Cortex of kidney (tissue), 1 donor: ENCODE measurements at places on chromosomes 2 and 18.

DNA sequence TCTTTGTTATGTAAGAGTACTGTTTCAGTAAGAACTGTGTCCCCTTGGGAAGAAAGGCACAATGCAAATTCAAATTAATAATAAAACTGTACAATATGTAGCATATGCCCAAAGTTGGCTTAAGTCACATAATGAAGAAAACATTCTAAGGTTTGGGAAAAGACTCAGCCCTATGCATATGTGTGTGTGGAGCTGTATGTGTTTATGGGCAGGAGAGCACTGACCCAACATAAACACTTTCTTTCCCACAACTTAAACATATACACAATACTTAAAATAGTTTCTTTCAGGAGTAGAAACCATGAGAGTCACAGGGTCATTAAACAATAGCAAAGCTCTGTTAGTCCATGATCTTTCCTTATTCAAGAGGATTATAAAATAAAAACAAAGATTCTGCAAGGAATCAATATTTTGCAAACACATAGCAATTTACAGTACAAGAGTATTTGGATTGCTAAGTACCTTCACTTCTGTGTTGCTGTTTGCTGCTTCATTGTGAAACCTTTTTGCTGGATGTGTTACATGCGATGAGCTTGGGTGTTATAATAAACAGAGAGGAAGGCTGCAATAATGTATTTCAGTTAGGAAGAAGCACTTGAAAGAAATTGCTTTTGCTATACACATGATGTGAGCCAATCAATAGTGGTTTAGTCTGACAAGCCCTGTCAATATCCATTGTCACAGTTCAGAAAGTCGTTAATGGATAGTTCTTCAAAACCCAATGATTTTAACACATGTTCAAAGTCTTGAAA lies 347.3 kb downstream of the ARHGAP15 start:
- no peak for DNase-seq

- DNase-seq: no peak
Measured at GRCh38 chr18:30044496-30044895, 998.0 kb downstream of the DSC3 start.

DNA sequence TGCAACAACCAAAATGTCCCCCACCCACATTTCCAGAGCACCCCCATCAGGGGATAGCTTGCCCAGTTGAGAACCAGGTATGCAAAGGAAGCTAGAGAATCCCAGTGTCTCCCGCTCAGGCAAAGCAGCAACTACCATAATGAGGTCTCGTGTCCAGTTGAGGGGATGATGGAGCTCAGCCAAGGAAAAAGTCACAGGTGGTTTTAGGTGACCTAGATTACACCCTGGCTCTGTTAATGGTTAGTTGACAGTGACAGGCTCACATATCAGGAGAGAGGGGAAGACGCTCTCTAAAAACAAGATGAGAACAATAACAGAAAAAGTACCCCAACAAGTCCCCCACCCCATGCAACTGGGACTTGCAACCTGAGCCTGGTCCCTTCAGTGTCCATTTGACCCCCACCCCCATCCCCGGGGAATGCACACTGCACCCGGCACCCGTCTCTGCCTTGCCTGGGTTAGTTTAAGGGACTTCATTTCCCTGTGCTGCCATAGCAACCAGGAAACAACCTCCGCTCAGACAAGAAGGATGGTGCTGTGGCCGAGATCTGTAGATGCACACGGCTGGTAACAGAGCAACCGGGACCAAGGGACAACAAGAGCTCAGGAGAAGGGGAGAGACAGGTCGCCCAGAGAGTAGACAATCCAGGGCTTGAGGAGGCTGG lies at the start of gene KIAA2012:
KIAA2012 (plus strand) TSS at position 519 of the 665 bp plus-strand sequence. CDS start 373 bp downstream, outside the sequence.
- DNase-seq: no peak

- no peak for DNase-seq
Measured at GRCh38 chr2:11710210-11710609, 36.2 kb upstream of the LPIN1 start.

DNA sequence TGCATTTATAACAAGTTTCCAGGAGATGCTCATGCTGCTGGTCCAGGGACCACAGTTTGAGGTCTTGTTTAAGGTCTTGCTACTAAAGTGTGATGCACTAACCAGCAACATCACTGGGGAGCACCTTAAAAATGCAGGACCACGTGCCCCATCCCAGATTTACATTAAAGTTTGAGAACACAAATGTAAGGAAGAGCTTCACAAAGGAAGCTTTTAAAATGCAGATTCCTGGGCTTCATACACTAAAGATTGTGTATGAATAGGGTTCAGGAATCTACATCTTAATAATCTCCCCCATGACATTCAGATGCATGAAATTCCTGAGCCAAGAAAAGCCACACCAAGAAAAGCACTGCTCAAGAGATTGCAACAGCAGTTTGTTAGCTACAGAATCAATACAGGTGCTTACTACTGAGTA lies 235.3 kb upstream of the TANK start:
- DNase-seq: no peak

- DNase-seq: no peak
Measured at GRCh38 chr2:153071090-153071489, 352.7 kb downstream of the ARL6IP6 start.

DNA sequence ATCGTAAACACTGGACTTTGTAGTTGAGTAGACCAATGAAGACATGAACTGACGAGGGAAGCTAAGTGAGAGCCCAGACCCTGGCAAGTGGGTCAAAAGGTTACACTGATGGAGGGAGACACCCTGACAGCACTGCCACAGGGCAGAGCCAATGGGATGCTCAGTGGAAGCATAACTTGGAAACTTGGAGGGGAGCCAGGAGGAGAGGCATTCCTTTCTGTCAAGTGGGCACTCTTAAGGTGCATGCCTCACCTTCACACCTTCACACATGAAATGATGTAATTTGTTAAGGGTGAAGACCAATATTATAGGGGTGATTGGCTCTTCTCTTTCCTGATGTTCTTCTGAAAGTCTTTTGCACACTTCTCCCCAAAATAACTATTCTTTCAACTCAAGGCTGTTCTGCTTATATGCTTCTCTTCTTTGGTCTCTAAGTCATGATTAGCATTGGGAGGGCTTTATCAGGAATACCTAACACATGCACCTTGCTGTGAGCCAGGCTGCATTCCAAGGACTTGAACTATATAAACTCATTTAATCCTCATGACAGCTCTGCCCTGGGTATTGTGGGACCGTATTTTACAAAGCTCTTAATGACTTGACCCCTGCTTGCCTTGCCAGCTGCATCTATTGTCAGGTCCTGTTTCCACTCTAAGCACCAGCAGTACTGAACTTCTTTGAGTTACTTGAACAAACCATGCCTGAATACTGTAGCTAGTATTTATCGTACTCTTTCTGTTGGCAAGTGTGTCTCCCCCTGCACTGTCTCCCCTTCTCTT lies 19.0 kb downstream of the RPL37A start:
- no peak for DNase-seq

- no peak for DNase-seq
Measured at GRCh38 chr2:41595240-41595639, 452.6 kb upstream of the PKDCC start.

GRCh38 chr2:20189299-20189931 lies 35.5 kb downstream of the SDC1 start:
- no peak for DNase-seq

GRCh38 chr18:28635530-28635929 lies 458.6 kb upstream of the CDH2 start:
- no peak for DNase-seq

DNA sequence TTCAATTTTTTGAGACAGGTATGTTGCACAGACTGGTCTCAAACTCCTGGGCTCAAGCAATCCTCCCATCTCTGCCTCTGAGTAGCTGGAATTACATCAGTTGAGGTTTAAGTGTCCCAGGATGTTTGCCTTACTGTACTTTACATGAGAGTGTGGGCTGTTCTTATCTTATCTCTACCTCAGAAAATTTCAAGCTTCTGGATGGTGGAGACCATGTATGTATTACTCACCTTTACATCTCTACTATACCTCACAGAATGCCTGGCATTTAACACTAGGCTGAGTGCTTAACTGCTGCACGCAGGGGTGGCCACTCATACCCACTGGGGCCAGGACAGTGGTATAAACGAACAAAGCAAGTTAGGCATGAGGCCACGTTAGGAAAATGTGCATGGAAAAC lies 272.0 kb upstream of the RAB12 start:
- no peak for DNase-seq

- no peak for DNase-seq
Measured at GRCh38 chr2:96207073-96207773, 1.4 kb downstream of the STARD7 start.

- no peak for DNase-seq
Measured at GRCh38 chr2:49162151-49162550, 7.8 kb upstream of the FSHR start.

GRCh38 chr2:25341011-25341727 lies 556 bp downstream of the DNMT3A start:
- DNase-seq: no peak

- DNase-seq: no peak
Measured at GRCh38 chr2:37635504-37636380, 35.7 kb downstream of the CDC42EP3 start.

- no peak for DNase-seq
Measured at GRCh38 chr2:74583504-74583903, 29.0 kb downstream of the DOK1 start.

GRCh38 chr18:8538935-8539334 lies 70.3 kb upstream of the RAB12 start:
- DNase-seq: no peak

- no peak for DNase-seq
Measured at GRCh38 chr2:128347701-128348539, 29.3 kb upstream of the HS6ST1 start.

DNA sequence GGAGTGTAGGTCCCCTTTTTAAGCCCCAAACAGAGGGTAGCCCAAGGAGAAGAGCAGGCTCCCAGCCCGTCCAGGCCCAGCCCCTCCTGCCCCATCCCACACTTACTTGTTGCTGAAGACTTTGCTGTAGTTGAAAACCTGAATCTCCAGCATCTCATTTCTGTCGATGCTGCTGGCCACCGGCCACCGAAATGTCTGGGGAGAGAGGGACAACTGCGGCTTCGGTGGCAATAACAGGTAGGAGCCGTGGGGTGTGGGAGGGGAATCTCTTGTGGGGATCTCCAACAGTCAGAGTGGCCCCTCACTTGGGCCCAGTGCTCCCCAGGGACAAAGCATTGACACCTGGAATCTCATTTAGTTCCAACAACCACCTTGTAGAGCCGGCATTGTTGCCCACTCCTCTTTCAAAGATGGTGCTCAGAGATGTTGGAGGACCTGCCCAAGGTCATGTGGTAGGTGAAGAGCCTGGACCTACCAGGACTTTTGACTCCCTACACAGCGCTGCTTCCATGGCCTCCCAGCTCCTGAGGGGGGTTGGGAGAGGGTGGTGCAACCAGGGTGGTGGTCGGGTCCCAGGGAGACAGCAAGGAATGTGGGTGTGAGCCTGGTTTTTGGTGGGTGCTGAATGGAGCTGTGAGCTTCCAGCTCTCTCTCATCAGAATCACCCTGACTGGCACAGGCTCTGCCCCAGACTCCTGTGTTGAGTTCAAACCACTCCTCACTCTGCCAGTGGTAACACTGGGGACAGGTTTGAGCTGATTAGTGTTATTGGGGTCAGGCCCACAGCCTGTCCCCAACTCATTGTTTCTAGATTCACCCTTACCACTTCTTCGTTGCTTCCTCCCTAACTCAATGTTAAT lies 50.0 kb upstream of the OTOF start:
- no peak for DNase-seq

- DNase-seq: no peak
Measured at GRCh38 chr18:11115276-11115675, 34.1 kb downstream of the PIEZO2 start.

DNA sequence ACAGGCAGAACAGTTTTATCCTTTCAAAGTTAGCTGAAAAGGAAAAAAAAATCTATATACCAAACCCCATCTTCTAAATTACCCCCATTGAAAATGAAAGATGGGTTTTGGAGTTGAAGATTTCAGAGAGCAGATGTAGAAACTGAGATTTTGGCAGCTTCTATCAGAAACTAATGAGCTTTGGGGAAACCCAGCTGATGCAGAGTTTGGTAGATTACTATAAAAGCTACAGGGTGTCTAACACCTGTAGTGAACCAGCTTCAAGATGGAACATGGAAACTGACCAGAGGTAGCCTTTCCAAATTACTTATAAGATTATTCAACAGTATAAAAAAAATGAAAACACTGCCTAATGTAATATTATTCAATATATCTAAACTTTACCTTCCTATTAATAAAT lies 583.1 kb downstream of the XIRP2 start:
- DNase-seq: no peak

GRCh38 chr2:146912536-146912935 lies 932.3 kb upstream of the ACVR2A start:
- no peak for DNase-seq

DNA sequence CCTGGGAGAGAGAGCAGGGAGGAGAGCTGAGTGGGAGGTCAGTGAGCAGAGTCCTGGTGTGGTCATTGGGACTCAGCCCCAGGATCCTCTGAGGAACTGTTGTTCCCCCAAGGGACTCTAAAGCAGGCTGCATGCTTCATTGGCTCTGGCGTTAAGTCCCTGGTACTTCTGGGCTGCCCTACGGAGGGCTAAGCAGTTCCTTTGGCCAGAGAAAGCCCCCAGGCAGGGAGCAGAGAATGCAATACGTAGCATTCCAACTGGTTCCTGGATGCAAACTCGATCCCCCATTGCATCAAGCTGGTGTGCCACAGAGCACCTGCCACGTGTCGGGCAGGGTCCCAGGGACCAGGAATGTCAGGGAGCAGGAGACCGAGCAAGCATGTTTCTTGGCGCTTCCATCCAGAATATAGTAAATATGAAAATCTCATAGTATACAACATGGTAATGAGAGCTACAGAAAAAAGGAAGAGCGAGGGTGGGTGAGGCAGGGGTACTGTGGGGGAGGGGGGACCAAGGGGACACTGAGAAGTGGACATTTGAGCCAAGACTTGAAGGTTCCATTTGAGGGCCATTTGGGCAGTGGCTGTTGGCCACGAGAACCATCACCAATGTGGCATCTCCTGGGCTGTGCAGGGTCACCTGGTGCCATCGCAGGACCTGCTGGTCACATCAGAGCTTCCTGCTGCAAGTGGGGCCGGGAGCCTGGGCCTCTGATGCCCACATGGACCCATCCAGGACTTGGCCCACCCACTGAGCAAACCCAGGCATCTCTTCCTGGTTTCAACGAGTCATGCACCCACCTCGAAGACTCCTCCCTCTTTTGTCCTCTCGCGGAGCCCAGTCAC lies 160.4 kb downstream of the ASB1 start:
- no peak for DNase-seq

DNA sequence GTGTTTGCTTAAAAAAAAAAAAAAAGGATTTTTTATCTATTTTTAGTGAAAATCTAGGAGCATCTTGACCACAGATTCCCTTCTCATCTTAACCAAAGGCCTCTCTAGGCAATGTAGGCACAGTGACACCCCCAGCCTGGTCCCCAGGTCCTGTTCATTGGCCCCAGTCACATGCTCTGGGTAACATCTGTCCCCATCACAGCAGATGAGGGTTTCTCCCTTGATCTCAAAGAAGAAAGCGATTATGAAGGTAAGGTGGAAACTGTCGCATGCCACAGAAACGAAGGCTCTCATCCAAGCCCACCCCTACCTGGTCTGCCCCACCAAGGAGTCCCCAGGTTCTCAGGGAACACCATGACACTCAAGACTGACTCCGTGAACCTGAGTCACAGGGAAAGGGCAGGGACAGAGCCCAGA lies 4.7 kb downstream of the HS6ST1 start:
- DNase-seq: no peak
